ENCODE measurements at places on chromosomes 3 and 15. TPM values are rescaled to one million over a fixed set of nuclear protein-coding genes. Genes with fewer than 3 reads are reported as not detected.

Gene TRH
- not detected for total RNA-seq

GRCh38 chr15:73240866-73241499 lies 127.8 kb downstream of the HCN4 start:
- no peak overlapping the region for H3K27ac ChIP-seq
- H3K4me1 ChIP-seq, result no peaks in the 10 kb centered on the region
- H3K27me3 ChIP-seq, result no peaks in the 10 kb centered on the region
- no peak overlapping the region for H3K4me3 ChIP-seq
- DNase-seq, result peak; percentile 73

DNA sequence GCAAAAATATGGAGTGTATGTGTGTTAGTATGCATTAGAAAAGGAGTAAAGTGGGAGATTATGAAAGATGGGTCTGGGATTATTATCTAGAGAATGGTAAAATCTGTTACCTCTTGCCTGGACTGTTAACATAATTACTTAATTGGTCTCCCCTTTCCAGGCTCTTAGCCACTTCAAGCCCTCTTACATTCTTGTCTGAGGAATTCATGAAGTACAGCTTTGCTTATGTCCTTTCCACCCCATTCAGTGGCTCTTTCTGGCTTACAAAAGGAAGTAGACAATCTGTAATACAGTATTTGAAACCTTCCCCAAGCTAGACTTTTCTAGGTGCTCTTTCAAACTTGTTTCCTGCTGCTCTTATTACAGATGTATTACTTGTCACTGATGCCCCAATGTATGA lies 129.8 kb downstream of the MBNL1 start:
- no peak overlapping the region for H3K4me3 ChIP-seq
- H3K27me3 ChIP-seq, result no peaks in the 10 kb centered on the region
- H3K27ac ChIP-seq, result no peak overlapping the region
- no peak for DNase-seq
- no peaks in the 10 kb centered on the region for H3K36me3 ChIP-seq
- peaks cover 54% of the 10 kb centered on the region for H3K4me1 ChIP-seq

Gene ASB14
- not detected for total RNA-seq

GRCh38 chr15:37149146-37149545 lies 48.8 kb upstream of the MEIS2 start:
- no peak for DNase-seq
- no peaks in the 10 kb centered on the region for H3K27me3 ChIP-seq
- no peaks in the 10 kb centered on the region for H3K36me3 ChIP-seq
- H3K27ac ChIP-seq, result no peak overlapping the region

DNA sequence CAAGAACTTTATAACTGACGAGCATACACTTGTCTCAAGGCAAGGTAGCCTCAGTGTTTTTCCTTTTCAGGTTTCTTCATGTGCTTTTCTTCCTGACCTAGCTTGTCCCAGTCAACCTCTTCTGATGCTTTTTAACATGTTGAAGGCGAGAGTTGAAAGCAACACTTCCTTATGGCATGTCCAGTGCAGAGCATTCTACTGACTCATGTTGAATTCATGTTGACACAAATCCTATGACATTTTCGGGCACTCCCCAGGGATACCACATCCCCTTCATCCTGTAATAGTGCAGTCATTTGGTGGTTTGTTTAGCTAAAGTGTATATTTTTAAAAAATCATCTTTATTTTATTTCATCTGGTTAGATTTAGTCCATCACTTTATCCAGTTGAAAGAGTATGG lies 75.9 kb upstream of the CBLB start:
- H3K36me3 ChIP-seq, result no peaks in the 10 kb centered on the region
- no peaks in the 10 kb centered on the region for H3K27me3 ChIP-seq
- H3K4me3 ChIP-seq, result no peak overlapping the region
- no peak for DNase-seq

Gene CALML4
- 12.7 TPM for total RNA-seq

Gene RTP1
- total RNA-seq, result not detected

- no peaks in the 10 kb centered on the region for H3K4me1 ChIP-seq
- H3K36me3 ChIP-seq, result no peaks in the 10 kb centered on the region
- H3K4me3 ChIP-seq, result no peak overlapping the region
- H3K27me3 ChIP-seq, result no peaks in the 10 kb centered on the region
- no peak overlapping the region for H3K27ac ChIP-seq
- no peak for DNase-seq
Observed at GRCh38 chr3:173725507-173725906, 328.0 kb downstream of the NLGN1 start.

DNA sequence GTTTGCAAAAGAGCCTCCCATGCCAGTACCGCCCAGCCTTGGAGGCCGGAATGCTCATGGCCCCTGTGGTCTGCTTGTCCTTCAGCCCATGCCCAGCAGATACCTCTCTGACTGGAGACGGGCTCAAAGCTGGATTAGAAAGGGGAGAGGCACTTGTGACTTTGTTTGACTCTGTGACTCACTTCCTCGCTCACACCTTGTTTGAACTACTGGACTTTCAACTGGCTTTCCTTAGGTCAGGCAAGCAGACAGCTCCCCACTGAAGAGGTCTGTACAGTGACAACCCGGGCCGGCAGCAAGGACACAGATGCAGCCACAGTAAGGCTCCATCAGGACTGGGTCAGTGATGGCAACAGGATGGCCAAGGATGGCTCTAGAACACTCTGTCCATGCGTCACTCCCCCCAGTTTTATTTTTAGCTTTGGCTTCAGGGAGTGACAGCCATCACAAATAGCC lies 98.6 kb upstream of the ABHD17C start:
- H3K4me1 ChIP-seq, result no peaks in the 10 kb centered on the region
- no peak overlapping the region for H3K27ac ChIP-seq
- H3K36me3 ChIP-seq, result no peaks in the 10 kb centered on the region
- DNase-seq, result no peak
- H3K27me3 ChIP-seq, result no peaks in the 10 kb centered on the region
- H3K4me3 ChIP-seq, result no peak overlapping the region

Gene ANP32A
- total RNA-seq, result 27.7 TPM

Gene MRAS
- 9.9 TPM for total RNA-seq

Gene GOLGA8Q
- total RNA-seq, result 0.26 TPM

Gene HESX1
- total RNA-seq, result not detected

- DNase-seq, result peak; percentile 63
- no peaks in the 10 kb centered on the region for H3K27me3 ChIP-seq
- H3K4me3 ChIP-seq, result no peak overlapping the region
- no peaks in the 10 kb centered on the region for H3K4me1 ChIP-seq
- no peak overlapping the region for H3K27ac ChIP-seq
- no peaks in the 10 kb centered on the region for H3K36me3 ChIP-seq
Observed at GRCh38 chr15:77907824-77908751, 169.4 kb downstream of the TBC1D2B start.

- peaks cover 8% of the 10 kb centered on the region for H3K27me3 ChIP-seq
- no peak for DNase-seq
- no peak overlapping the region for H3K27ac ChIP-seq
- no peaks in the 10 kb centered on the region for H3K36me3 ChIP-seq
- H3K4me3 ChIP-seq, result no peak overlapping the region
- H3K4me1 ChIP-seq, result no peaks in the 10 kb centered on the region
Observed at GRCh38 chr3:127177226-127177625, 15.7 kb upstream of the PRR23E start.

- no peaks in the 10 kb centered on the region for H3K36me3 ChIP-seq
- H3K4me1 ChIP-seq, result no peaks in the 10 kb centered on the region
- DNase-seq, result no peak
- H3K27me3 ChIP-seq, result no peaks in the 10 kb centered on the region
- no peak overlapping the region for H3K27ac ChIP-seq
- no peak overlapping the region for H3K4me3 ChIP-seq
Observed at GRCh38 chr15:27091270-27091940, 120.4 kb downstream of the GABRG3 start.

GRCh38 chr3:70992131-70992530 lies 591.4 kb downstream of the FOXP1 start:
- no peaks in the 10 kb centered on the region for H3K27me3 ChIP-seq
- H3K36me3 ChIP-seq, result no peaks in the 10 kb centered on the region
- no peak overlapping the region for H3K4me3 ChIP-seq
- no peak for DNase-seq
- no peak overlapping the region for H3K27ac ChIP-seq

DNA sequence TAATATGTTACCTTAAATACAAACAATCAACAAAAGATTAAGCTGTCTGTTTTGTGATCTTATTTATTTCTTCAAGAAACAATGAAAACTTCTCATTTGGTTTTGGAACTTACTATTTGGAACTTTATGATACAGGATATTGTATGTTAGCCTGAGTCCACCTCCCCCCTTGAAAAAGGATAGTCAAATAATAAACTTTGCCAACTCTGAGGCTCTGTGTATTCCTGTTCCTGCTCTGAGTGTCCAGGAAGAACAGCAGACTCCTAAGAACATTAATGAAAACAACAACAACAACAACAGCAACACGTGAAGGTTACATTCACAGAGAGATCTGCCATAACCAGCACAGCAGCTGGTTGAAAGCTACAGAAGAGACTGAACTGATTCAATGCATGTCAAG lies 108.1 kb upstream of the AADACL2 start:
- H3K4me3 ChIP-seq, result no peak overlapping the region
- H3K27ac ChIP-seq, result no peak overlapping the region

Gene ANKUB1
- not detected for total RNA-seq

Gene TRPM1
- total RNA-seq, result not detected

GRCh38 chr15:26438316-26438715 lies 334.6 kb downstream of the GABRB3 start:
- no peak overlapping the region for H3K4me3 ChIP-seq
- no peaks in the 10 kb centered on the region for H3K4me1 ChIP-seq

Gene PLCH1
- 5.2 TPM for total RNA-seq

Gene ACKR2
- 3.4 TPM for total RNA-seq

DNA sequence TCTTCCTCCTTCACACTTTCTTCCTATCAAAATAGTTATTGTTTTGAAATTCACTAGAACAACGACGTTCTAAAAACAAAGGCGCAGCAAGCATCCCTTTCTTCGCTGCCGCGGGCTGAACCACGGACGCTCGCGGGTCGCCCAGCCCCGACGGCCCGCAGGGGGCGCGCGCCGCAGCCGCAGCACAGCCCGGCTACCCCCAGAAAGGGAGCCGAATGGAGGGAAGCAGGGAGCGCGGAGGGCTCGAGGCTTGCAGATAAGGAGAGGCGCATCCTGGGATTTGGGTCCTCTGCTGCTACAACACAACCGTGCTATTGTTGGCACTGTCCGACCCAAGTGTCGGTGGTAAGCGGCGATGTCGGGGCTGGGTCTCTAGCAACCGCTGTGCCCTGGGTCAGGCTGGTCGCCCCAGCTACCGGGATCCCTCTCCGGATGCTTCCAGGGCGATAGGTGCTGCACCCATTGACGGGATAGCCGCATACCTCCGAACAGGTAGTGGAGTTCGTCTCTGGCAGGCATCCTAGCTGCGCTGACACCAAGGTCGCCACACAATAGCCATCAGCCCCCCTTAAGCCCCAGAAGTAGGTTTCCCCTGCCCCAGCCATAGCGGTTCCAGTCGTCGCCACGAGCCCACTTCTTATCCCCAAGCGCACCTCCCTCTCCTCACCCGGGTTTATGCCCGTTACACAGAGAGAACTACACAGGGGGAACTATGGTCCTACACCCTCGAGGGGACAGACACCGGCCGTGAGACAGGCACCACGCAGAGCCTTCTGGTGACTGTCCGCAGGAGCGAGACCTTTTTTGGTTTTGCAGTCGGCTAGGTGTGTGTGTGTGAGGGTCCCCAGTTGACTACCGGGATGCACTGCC lies 6.0 kb downstream of the ONECUT1 start:
- H3K27me3 ChIP-seq, result no peaks in the 10 kb centered on the region
- no peaks in the 10 kb centered on the region for H3K36me3 ChIP-seq
- peaks cover 56% of the 10 kb centered on the region for H3K4me1 ChIP-seq
- peak overlapping the region; percentile 86 for H3K27ac ChIP-seq

- DNase-seq, result no peak
- no peak overlapping the region for H3K27ac ChIP-seq
- H3K4me1 ChIP-seq, result no peaks in the 10 kb centered on the region
- no peaks in the 10 kb centered on the region for H3K36me3 ChIP-seq
- H3K4me3 ChIP-seq, result no peak overlapping the region
- no peaks in the 10 kb centered on the region for H3K27me3 ChIP-seq
Observed at GRCh38 chr15:94053626-94054025, 177.7 kb upstream of the MCTP2 start.

- no peak overlapping the region for H3K27ac ChIP-seq
- H3K27me3 ChIP-seq, result no peaks in the 10 kb centered on the region
- H3K36me3 ChIP-seq, result no peaks in the 10 kb centered on the region
- no peak overlapping the region for H3K4me3 ChIP-seq
- no peak for DNase-seq
- H3K4me1 ChIP-seq, result peaks cover 13% of the 10 kb centered on the region
Observed at GRCh38 chr15:39135989-39136388, 444.9 kb upstream of the THBS1 start.

Gene CCDC9B
- 17.1 TPM for total RNA-seq
